NCI-H1436 (cell line): ENCODE measurements at places on chromosomes 2 and 18.

- DNase-seq: no peak
Observed at GRCh38 chr2:128290356-128290755, 28.3 kb downstream of the HS6ST1 start.

- DNase-seq: no peak
Observed at GRCh38 chr18:60746919-60747318, 374.3 kb upstream of the MC4R start.

DNA sequence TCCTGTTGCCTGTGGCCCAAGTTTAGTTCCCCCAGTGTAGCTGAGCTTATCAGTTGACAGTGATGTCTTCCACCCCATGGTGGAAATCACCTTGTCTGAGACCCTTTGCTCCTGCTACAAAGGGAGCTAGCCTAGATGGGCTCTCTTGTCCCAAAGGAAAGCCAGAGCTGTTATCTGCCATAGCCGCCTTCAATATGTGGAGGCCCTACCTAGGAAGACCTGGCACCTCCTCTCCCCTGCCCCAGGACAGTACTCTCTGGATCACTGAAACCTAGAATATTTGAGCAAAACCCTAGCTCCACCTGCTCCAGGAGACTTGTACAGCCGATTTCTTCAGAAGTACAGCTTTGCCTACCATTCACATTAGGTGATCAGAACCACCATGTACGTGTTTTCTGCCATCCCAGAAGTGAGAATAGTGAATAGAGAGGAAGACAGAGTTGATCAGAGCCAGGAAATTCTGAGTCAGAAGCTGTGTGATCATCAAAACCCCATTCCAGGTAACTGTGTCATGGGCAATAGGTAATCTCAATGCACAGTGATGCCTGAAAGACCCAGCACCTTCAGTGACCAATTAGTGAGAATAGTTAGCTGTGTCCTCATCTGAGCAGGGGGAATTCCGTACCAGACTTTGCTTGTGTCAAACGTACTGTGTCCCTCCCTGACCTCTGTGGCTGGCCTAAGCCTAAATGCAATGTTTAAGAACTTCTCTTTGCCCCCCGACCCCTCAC, 138.4 kb upstream of the ALPP start:
- DNase-seq: no peak

- DNase-seq: no peak
Observed at GRCh38 chr2:103738606-103739005, 976.8 kb downstream of the TMEM182 start.

DNA sequence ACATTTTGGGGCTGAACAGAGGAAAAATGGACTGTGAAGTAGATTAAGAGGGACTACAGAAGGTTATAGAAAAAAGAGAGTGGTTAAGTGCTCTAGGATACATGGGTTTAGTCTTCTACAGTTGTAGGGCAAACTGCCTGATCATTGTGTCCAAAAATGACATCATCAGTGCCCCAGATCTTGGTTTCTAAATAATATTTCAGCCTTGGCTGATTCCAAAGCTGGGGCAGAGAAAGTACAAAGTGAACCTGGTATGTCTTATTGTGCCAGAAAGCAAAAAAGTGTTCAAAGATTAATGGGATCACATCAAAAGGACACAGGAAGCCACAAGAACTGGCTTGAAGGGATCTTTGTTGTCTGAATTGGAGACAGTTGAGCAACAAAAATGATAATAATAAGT, 97.1 kb upstream of the ZNF521 start:
- no peak for DNase-seq

DNA sequence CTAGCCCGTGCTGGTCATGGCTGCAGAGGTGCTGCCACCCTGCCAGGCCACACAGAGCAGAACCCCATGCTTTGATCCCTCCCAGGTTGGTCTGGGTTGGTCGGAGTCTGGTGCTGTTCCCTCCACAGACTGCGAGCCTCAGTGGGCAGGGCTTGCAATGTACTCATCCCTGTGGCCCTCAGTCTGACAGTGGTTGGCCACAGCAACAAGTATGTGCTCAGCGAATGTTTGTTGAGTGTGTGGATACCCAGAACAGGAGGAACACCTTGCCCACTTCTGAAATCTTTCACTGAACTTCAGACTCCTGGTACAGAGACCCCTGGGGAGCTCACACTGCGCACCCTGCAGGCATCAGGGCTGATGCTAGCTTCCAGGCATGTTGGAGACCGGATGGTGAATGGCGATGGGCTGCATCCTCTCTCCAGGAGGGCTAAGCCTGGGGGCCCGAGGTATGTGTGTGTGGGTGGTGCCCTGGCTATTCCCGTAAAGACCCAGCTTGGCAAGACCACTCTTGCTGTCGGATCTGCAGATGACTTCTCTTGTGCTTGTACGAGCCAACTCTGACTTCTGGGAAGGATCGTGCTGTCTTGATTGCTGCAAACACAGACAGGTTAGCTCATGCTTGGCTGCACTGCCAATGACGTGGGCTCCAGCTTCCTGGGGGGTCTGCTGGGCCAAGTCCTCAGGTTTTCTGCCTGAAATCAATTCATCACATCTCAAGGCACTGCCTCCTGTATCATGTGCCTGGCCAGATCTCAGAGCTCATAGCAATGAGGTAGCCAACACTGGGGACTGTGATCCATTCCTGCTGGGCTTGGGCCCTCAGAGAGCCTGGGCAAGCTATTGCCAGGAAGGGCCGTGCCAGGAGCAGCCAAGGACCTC, 43.7 kb downstream of the RHOB start:
- no peak for DNase-seq

- no peak for DNase-seq
Observed at GRCh38 chr2:238445409-238446190, 18.9 kb downstream of the ASB1 start.

DNA sequence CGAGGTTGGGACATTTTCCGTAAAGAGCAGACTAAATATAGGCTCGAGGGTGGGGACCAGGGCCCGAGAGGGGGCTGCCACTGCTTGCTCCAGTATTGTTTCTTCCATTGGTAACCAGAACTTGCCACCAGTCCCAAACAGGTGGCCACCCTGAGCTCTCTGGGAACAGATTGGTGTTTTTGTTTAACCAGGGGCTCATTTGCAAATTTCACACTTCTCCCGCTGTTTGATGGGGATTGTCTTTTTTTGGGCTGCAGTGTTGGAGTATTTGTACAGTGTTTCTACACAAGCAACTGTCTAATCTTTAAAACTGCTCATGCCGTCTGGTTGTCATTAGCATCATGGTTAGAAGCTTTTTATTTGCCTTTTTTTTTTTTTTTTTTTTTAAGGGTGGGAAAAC, 8.5 kb downstream of the AGAP1 start:
- no peak for DNase-seq

DNA sequence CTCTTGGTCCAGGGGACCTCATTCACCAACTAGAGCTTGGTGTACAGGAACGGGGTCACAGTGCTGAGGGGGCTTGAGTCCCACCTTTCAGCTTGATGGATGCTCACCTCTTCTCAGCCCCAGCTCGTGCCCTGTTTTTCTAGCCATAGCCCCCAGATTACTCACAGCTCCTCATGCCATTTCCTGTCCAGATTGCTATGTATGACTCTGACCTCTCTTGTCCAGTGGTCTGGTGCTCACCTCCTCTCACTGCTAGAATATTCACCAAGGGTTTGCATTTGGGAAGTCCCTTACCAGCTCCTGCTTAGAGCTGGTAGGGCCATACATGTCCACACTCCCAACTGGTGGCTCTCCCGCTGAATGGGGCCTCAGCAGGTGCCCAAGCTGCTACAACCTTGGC, 5.9 kb downstream of the LBX2 start:
- no peak for DNase-seq

GRCh38 chr2:112151701-112152440, 13.7 kb downstream of the FBLN7 start:
- no peak for DNase-seq

GRCh38 chr2:120388222-120389035, 42.5 kb downstream of the INHBB start:
- no peak for DNase-seq

DNA sequence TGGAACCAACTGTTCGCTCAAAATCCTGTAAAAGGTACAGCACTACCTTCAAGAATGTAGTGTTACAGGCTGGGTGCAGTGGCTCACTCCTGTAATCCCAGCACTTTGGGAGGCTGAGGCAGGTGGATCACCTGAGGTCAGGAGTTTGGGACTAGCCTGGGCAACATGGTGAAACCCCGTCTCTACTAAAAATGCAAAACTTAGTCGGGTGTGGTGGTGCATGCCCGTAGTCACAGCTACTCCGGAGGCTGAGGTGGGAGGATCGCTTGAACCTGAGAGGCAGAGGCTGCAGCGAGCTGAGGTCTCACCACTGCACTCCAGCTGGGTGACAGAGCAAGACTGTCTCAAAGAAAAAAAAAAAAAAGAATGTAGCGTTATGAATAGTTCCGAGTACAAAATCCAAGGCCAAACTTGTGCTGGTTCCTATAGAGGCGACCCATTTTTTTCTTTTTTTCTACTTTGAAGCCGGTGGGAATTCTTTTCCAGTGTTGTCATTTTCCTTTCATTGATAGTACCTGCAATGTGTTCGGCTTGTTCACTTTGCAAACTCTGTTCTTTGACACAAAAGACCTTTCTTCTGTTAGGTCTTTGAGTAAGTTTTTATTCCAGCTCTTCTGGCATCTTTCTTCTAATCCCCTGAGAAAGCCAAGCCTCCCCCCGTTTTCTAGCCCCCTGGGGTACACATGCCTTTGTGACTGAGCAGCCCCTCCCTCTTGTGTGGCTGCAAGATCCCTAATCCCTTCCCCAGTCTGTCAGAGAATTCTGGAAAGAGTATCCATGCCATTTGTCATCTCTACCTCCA, 25.1 kb downstream of the INPP5D start:
- no peak for DNase-seq

DNA sequence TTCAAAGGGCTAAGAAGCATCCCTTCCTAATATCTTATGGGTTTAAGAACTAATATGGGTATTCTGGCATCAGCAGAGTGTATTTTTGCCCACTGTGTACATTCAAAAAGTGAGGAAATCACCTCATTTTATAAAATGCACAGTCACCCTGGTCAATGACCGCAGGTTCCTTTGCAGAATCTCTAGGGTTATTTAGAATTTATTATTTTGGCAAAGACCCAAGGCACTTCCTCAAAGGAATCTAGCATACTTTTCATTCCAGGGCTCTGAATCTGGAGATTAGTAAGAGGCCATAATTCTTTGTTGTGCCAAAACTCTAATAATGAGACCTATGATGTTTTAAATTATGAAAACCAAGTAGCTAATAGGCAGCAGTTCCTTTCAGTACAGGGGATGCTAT, 27.2 kb upstream of the CDH2 start:
- DNase-seq: no peak

GRCh38 chr2:154226931-154227330, 355.2 kb downstream of the GALNT13 start:
- no peak for DNase-seq

- DNase-seq: no peak
Observed at GRCh38 chr2:153347818-153348495, 130.6 kb downstream of the RPRM start.

- no peak for DNase-seq
Observed at GRCh38 chr2:75525434-75526310, 35.1 kb downstream of the EVA1A start.

DNA sequence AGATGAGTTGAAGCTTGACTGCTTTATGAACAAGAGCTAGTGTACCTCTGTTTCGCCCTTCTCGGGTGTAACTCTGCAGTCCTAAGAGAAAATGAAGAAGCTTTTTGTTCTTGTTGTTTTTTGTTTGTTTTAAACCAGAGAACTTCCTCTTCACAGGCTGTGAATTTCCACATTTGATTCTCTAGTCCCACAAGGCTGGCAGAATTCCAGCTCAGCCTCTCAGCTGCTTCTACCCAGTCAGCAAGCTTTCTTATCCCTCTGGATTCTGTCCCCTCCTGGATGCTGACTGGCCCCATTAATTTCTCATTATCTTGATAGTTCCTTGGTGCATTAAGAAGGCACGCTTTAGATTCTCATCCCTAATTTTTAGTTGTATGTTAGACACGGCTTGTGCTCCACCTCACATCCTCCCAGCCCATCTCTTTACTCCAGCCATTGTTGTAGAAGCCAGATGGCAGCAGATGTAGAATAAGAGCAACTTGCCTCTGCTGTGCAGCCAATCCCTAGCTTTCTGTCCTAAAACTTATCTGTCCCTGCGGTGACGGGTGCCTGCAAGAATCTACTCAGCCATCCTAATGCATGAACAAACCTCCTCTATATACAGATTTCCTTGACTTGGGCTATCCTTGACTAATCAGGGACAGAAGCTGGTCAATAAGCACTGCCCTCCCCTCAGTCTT, 12.3 kb upstream of the RESP18 start:
- DNase-seq: no peak

GRCh38 chr18:46672062-46672970, 15.3 kb upstream of the LOXHD1 start:
- DNase-seq: no peak

- DNase-seq: no peak
Observed at GRCh38 chr2:190583507-190584337, 49.2 kb upstream of the NEMP2 start.

- no peak for DNase-seq
Observed at GRCh38 chr2:196159221-196159892, 12.0 kb downstream of the STK17B start.

DNA sequence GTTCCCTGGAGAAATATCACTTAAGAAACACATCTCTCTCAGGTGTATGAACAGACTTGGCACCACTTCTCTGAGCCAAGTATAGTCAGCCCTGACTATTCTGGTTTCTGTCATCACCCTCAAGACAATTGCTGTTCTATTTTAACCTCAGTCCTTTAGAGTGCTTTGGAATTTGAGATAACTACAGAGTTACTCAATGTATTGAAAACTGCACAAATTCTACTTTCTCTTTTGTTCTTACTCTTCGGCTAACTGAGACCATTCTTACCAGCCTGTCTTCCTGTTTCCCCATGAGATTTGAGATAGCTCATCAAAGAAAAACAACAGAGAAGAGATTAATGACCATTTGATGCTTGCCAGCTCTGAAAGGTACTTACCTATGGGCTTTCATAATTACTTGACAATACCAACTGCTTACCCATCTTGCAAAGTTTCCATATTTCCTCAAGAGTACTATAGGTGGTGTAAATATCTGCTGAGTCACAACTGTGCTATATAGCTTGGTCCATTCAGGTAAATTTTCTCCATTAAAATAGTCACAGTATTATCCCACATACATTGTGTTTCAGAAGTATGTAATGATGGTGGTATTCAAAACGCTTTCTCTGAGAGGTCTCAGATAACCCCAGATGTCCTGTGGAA, 467.5 kb upstream of the CHST9 start:
- no peak for DNase-seq

GRCh38 chr18:49247781-49248180, 212.7 kb downstream of the DYM start:
- DNase-seq: no peak

DNA sequence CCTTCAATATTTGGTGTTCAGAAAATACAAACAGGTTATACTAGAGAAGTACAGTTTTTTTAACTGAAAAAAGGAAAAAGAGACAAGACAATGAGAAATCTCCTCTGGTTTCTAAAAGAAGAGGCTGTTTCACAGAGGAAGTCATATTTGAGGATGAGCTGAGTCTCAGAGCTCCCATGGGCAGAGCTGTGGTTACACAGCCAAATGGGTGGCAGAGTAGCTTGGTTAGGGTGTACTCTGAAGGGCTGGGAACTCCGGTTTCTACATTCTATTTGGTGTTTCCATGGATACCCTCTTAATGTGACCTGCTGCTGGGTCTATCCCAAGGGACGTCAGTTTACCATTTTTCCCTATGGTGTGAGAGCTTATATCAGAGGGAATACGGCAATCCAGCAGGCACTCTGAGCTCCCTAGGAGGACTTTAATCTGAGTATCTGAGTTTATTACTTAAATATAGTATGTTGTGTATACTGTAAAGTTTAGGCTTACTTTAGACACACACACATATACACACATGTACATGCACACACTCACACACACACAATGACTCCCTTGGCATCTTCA, 74.2 kb downstream of the CYRIA start:
- DNase-seq: no peak

GRCh38 chr2:29530281-29530680, 391.1 kb downstream of the ALK start:
- DNase-seq: no peak
